ENCODE measurements at places on chromosomes 7 and 10.

DNA sequence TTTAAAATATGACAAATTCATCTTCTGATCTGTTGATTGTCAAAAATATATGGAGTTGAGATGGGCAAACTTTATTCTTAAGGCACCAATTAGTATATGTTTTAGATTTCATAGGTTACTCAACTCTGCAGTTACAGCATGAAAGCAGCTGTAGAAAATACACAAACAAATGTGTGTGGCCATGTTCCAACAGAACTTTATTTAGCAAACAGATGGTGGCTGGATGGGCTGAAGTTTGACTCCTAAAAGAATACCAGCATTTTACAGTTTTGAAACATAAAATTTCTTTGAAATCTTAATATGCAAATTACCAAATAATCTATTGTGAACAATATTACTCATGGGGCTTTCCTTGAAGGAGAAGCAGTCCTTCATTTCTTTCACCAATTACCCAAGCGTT lies 1206.0 kb upstream of the LRRTM3 start:
- no peak for DNase-seq

DNA sequence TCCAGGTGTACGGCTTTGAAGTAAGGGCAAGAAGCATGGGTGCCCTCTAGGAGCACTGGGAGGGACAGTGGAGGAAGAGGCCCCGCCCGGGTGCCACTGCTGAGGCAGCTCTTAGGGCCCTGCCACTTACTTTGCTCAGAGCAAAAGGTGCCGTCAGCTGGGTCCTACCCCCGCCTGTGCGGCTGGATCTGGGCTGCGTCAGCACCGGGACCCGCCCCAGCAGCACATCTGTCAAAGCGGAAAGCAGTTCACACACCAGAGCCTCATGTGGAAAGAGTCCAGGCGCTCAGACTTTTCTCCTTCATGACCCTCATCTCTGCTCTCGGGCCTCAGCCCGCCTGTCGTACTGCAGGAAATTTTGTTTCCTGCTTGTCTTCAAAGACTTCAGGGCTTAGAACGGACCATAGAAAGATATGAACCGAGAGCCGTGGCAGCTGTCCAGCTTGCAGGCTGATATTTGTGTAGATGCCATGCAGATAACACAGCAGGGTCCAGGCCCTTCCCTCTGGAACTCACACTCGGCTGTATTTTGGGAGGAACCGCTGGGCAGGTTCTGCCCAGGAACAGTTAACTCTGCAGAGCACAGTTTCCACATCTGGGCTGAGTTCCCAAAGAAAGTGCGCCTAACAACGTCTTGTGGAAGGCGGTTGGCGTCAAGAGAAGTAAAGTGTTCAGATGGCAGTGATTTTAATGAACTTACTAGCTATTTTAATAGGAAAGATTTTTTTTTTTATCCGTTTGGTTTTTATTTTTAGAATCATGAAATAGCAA lies 44.3 kb upstream of the PRKAR1B start:
- no peak for DNase-seq

DNA sequence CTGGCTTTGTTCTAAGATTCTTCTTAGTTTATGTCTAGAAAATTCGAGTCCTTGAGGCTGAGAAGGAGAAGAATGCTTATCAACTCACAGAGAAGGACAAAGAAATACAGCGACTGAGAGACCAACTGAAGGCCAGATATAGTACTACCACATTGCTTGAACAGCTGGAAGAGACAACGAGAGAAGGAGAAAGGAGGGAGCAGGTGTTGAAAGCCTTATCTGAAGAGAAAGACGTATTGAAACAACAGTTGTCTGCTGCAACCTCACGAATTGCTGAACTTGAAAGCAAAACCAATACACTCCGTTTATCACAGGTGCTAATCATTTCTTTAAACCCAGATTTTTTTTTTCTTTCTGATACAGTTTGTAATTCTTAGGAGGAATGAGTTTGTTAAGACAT lies 6.7 kb downstream of the CEP55 start:
- no peak for DNase-seq

GRCh38 chr7:54827734-54828133 lies 68.7 kb upstream of the SEC61G start:
- DNase-seq, result no peak

DNA sequence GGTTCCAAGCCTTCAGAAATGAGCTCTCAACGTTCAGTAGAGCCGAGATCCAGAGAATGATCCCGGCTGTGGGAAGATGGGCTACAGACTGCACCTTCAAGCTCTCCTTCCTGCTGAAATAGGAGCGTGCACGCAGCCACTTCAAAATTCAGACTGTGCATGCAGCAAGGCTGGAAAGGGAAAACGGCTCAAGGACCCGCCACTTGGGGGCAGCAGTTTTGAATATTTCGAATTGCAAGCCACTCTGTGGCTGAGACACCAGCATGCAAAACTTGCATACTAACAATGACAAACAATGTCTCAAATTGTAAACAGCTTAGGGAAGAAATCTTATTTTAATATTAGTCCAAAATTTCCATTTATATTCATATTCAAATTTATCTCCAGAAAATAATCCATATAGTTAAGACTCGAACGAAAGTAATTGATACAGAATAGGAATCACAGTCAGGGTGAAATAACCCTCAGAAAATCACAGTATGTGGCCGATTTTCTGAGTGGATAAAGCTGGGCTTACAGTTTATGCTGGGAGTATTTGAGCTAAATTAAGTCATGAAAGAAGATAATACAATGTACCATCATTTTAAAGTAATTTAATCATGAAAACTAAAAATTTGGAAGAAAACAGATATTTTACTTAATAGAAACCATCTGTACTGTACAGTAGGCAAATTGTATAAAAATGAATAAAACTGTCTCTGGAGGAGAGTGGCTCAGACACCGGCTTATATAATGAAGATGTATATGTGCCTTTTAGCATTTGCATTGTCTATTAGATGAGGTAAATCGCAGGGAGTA lies 137.9 kb upstream of the MKI67 start:
- peak; percentile 31 for DNase-seq

GRCh38 chr10:122308417-122309141 lies 37.5 kb downstream of the BTBD16 start:
- DNase-seq, result no peak

DNA sequence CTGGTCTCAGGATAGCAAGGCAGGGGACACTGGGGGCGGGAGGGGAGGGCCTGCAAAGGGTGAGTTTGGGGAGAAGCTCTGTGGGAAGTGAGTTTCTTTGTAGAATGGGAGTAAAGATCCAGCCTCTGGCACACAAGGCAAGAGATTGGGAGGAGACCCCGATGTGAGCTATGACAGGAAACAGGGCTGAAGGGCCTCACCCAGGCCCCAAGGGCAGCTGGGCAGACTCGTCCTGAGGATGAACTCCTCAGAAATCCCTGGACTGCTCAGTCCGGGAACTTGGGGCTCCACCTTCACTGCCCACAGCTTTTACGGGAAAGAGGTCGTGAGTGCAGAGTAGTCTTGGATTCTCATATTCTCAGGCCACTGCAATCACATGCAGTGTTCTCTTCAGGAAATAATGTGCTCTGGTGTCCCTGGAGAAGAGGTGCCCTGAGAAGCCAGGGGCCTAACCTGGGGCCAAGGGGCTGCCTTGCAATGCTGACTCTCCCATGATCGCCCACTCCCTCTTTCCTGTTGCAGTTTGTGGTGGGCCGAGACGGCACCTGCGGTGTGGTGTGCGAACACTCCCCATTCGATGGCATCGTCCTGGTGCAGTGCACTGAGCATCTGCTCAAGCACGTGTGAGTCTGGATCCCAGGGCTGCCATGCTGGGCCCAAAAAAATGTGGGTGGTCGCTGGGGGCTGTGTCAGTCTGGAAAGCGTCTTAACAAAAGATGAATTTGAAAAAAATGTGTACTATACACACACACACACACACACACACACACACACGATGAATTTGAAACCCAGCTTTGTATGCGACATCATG lies 31.3 kb upstream of the C10orf53 start:
- DNase-seq, result no peak

DNA sequence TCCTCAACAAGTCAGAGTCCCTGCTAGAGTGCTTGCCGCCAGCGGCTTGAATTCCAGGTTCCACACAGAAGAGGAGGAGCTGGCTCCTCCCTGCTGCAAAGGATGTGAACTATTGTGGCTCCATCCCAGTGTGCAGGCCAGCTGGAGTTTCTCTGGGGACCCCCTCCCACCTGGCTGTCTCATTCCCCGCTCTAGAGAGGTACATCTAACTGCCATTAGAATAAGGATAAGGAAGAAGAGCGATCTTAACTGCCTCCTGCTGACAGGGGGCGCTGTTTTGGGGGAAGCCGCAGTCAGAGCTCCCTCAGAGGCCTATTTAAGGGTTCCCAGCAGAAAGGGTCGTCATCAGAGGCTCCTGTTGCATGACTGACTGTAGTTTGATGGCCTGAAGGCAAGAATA lies 40.8 kb upstream of the HECW1 start:
- no peak for DNase-seq

DNA sequence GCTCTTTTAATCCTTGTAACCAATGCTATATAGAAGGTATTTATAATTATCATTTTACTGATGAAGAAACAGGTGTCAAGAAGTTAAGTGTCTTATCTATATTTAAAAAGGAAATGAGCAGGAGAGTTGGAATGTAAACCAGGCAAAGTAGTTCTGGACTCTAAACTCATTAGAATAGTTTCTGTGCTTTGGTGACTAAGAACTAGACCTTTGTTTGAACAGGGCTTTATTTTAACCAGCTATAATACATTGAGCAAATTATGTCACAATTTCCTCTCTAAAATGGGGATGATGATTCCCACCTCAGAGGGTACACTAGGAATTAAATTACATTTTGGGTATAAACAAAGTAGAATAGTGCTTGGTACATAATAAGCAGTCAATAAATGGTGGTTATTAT lies 236.0 kb downstream of the MAGI2 start:
- no peak for DNase-seq

- peak; percentile 83 for DNase-seq
Measured at GRCh38 chr10:103584216-103585010, 90.9 kb downstream of the NEURL1 start.

- no peak for DNase-seq
Measured at GRCh38 chr7:104584620-104585019, 256.2 kb downstream of the LHFPL3 start.

DNA sequence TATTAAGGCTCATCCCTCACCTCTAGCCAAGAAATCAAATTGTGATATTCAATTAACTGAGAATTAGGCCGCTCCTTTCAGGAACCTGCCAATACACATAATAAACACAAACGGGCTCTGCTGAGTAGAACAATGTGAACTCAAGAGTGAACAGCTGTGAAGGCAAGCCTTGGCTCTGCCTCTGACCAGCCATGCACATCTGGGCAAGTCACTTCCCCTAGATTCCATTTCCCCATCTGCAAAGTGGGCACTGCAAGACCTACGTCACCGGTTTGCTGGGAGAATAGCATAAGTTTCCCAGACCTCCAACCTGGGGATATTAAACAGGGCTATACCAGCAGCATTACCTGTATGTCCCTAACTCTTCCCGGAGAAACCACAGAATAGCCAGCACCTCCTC lies 355.2 kb downstream of the TNS3 start:
- no peak for DNase-seq

DNA sequence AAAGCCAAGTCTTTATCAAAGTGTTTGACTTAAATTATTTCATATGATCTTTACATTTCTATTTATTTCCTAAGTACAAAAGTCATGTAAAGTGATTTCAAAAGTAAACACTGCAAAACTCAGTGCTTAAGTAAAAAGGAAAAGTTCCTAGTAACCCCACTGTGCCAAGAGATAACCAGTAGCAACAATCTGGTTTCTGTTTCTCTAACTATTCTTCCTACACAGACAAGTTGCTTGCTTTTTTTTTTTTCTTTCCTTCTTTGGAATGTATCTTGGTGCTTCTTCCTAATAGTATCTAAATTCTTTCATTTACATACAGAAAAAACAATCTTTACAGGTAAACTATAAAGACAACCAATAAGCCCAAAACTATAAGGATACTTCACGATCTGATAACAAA lies 3.1 kb downstream of the JCAD start:
- no peak for DNase-seq

DNA sequence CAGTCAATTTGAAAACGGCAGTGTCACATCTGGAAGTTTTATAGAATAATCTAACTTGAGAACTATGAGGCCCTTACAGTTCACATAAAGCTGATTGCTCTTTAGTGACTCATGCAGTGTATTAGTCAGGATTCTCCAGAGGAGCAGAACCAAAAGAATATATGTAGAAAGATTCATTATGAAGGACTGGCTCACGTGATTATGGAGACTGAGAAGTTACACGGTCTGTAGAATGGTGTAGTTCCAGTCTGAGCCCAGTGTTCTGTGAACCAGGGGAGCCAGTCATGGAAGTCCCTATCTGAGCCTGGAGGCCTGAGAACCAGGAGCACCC lies 21.5 kb downstream of the RBM33 start:
- no peak for DNase-seq
